ENCODE measurements at places on chromosomes 11 and 22. TPM values are rescaled to one million over a fixed set of nuclear protein-coding genes. Genes with fewer than 3 reads are reported as not detected.

- no peak overlapping the region for H3K27ac ChIP-seq
- H3K27me3 ChIP-seq, result no peaks in the 10 kb centered on the region
- no peaks in the 10 kb centered on the region for H3K36me3 ChIP-seq
- H3K4me1 ChIP-seq, result no peaks in the 10 kb centered on the region
Measured at GRCh38 chr11:106745941-106746340, 272.3 kb downstream of the GUCY1A2 start.

GRCh38 chr22:31133911-31134310 lies 6.4 kb downstream of the PLA2G3 start:
- H3K27ac ChIP-seq, result no peak overlapping the region
- no peaks in the 10 kb centered on the region for H3K4me1 ChIP-seq
- H3K36me3 ChIP-seq, result no peaks in the 10 kb centered on the region
- H3K27me3 ChIP-seq, result peaks cover 3% of the 10 kb centered on the region

The FGF4 gene
- not detected for total RNA-seq

- H3K27ac ChIP-seq, result no peak overlapping the region
- no peak overlapping the region for H3K4me3 ChIP-seq
- no peak for DNase-seq
- H3K4me1 ChIP-seq, result peaks cover 5% of the 10 kb centered on the region
- H3K36me3 ChIP-seq, result no peaks in the 10 kb centered on the region
Measured at GRCh38 chr22:21055880-21056319, 10.2 kb downstream of the LRRC74B start.

The TESMIN gene
- 0.13 TPM for total RNA-seq

The SELENOM gene
- total RNA-seq, result 268 TPM

DNA sequence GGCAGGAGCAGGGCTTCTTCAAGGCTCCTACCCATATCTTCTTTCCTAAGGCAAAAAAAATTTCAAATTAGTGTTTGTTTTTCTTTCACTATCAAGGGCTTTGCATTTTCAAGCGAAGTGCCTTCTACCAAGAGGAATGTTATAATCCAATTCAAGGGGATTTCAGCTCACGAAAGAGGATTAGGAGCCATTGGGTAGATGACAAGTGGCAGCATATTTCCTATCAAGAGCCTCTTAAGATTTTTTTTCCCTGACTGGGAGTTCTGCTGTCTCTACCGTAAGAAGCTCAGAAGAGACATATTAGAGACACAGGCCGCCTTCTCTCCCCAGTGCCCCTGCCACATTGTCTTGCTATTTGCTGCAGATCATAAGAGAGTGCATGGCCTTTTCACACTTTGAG lies 55.9 kb upstream of the BMAL1 start:
- H3K4me3 ChIP-seq, result no peak overlapping the region
- peak overlapping the region; percentile 20 for H3K27ac ChIP-seq
- DNase-seq, result no peak
- peaks cover 29% of the 10 kb centered on the region for H3K4me1 ChIP-seq
- H3K27me3 ChIP-seq, result no peaks in the 10 kb centered on the region

- H3K27ac ChIP-seq, result no peak overlapping the region
- H3K27me3 ChIP-seq, result no peaks in the 10 kb centered on the region
- no peaks in the 10 kb centered on the region for H3K36me3 ChIP-seq
- 0 out of 2 replicates have a peak, but pooled peaks cover 4% of the 10 kb centered on the region for H3K4me1 ChIP-seq
Measured at GRCh38 chr11:10076458-10077141, 217.4 kb downstream of the SBF2 start.

- H3K4me3 ChIP-seq, result no peak overlapping the region
- H3K4me1 ChIP-seq, result peaks cover 16% of the 10 kb centered on the region
- H3K27me3 ChIP-seq, result no peaks in the 10 kb centered on the region
- no peaks in the 10 kb centered on the region for H3K36me3 ChIP-seq
Measured at GRCh38 chr11:19790831-19791552, 78.4 kb downstream of the NAV2 start.

- no peaks in the 10 kb centered on the region for H3K27me3 ChIP-seq
- no peak for DNase-seq
- H3K4me1 ChIP-seq, result no peaks in the 10 kb centered on the region
- peaks cover 9% of the 10 kb centered on the region for H3K36me3 ChIP-seq
- no peak overlapping the region for H3K27ac ChIP-seq
Measured at GRCh38 chr11:33588056-33588455, 112.6 kb downstream of the C11orf91 start.

GRCh38 chr11:122076512-122077120 lies 39.4 kb downstream of the BLID start:
- H3K27me3 ChIP-seq, result no peaks in the 10 kb centered on the region
- H3K36me3 ChIP-seq, result peaks cover 36% of the 10 kb centered on the region
- H3K4me1 ChIP-seq, result peaks cover 60% of the 10 kb centered on the region
- peak overlapping the region; percentile 68 for H3K27ac ChIP-seq
- no peak overlapping the region for H3K4me3 ChIP-seq

The CD3E gene
- not detected for total RNA-seq

- H3K36me3 ChIP-seq, result no peaks in the 10 kb centered on the region
- no peaks in the 10 kb centered on the region for H3K4me1 ChIP-seq
- no peak overlapping the region for H3K4me3 ChIP-seq
- peak; percentile 53 for DNase-seq
- H3K27me3 ChIP-seq, result no peaks in the 10 kb centered on the region
Measured at GRCh38 chr11:6864438-6864837, 1.6 kb downstream of the OR10A2 start.

- no peak overlapping the region for H3K4me3 ChIP-seq
- H3K36me3 ChIP-seq, result no peaks in the 10 kb centered on the region
- no peak overlapping the region for H3K27ac ChIP-seq
- no peaks in the 10 kb centered on the region for H3K4me1 ChIP-seq
Measured at GRCh38 chr22:19610518-19611253, 86.5 kb upstream of the CLDN5 start.

The CD82 gene
- 4.8 TPM for total RNA-seq

DNA sequence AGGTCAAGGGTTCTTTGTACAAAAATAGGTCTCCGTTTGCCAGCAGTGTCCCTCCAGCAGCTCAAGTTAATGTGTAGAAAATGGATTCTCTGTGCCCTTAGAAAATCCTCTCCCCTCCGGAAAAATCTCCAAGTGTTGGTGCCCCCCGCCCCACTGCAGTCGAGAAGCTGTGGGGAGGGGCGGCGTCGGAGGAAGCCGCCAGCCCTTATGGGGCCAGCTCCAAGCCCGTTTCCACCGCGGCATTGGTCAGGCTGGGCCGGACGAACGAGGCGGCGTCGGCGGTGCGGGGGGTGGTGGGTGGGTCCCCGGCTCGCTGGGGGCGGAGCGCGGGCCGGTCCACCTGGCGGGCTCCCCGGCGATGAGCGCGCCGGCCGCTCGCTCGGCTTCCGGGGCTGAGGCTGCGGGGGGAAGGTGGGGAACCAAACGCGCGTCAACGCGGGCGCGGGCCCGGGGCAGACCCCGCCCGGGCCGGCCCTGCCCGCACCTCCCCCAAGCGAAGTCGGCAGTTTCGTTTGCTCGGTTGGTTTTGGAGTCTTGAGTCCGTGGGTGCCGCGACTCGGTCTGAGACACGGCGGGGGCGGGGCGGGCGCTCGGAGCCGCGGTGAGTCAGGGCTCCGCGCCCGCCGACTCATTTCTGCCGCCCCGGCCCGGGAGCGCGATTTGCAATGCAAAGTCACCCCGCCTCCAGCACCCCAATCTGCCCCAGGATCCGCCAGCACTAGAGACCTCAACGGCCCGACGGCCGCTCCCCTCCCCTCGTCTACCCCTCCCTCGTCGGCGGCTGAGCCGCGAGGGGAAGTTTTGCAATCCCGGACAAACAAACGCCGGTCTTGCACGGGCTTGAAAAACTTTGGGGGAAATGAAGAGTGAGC lies 1.4 kb downstream of the ASCL2 start:
- no peaks in the 10 kb centered on the region for H3K4me1 ChIP-seq
- peaks cover 40% of the 10 kb centered on the region for H3K27me3 ChIP-seq
- H3K36me3 ChIP-seq, result no peaks in the 10 kb centered on the region
- no peak overlapping the region for H3K27ac ChIP-seq
- H3K4me3 ChIP-seq, result peak overlapping the region; percentile 46

The SAA1 gene
- not detected for total RNA-seq

DNA sequence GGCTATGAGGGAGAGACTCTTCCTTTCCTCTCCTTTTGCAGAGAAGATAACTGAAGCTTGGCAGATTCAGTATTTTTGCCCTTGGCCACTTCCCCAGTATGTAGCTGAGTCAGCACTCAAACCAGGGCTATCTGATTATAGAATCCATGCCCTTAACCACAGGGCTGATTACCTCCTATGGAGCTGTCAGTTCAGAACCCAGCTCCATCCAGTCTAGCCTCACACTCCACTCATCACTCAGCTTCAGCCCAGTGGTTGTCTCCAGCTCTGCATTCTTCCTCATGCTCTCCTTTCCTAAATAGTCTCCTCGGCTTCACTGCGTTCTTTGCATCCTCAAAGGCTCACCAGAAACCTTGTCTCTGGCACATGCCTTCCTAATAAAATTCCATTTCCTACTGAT lies 151.6 kb upstream of the BLID start:
- no peaks in the 10 kb centered on the region for H3K36me3 ChIP-seq
- H3K27me3 ChIP-seq, result no peaks in the 10 kb centered on the region
- peak overlapping the region; percentile 4 for H3K27ac ChIP-seq
- peak; percentile 87 for DNase-seq
- no peak overlapping the region for H3K4me3 ChIP-seq
- peaks cover 33% of the 10 kb centered on the region for H3K4me1 ChIP-seq

DNA sequence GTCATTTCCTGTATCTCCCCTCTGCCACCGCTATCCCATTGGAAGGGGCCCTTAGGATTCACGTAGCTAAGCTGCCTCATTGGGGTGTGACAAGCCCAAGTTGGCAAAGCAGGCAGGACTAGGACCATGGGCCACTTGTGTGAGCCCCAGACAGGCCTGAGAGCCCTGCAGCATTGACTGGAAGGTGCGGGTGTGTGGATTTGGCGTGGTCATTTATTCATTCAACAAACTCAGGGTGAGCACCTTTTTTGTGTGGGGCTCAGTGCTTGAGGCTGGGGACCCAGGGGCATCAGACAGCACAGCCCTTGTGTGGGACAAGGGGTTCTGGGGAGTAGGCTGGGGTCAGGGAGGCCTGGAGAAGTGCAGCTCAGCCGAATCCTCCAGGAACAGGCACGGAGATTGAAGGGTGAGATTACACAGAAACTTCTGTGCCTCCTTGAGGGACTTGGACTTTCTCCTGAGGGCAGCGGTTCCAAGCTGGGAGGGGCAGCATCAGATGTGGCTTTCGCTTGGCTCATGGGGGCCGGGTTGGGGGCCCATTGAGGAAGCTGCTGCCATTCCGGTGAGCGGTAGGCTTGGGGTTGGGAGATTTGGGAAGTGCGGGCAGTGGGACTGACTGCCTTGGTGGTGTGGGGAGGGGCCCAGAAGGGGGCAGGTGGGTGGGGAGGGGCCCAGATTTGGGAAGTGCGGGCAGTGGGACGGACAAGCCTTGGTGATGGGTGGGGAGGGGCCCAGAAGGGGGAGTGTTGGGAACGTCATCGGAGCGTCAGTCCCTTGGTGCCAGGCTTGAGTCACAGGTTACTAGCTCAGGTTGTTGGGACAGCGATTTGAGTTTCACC lies 11.9 kb downstream of the MGAT3 start:
- no peak overlapping the region for H3K27ac ChIP-seq
- H3K4me3 ChIP-seq, result no peak overlapping the region

The TMA7B gene
- not detected for total RNA-seq

- H3K27me3 ChIP-seq, result no peaks in the 10 kb centered on the region
- H3K27ac ChIP-seq, result peak overlapping the region; percentile 100
Measured at GRCh38 chr11:507727-508515, 879 bp upstream of the RNH1 start.

DNA sequence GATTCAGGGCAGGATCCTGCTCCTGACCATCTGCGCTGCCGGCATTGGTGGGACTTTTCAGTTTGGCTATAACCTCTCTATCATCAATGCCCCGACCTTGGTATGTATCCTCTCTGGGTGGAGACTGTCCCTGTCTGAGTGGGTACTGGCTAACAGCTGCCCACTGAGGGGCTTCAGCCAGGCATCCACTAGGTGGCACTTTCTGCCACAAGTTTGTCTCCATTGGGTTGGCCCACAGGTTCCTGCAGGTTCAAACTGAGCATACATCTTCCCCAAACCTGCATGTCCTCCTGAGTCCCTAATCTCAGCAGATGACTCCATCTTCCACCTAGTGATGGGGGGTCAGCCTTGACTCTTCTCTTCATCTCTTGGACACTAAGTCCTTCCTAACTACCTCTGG lies 4.4 kb downstream of the SLC2A11 start:
- no peaks in the 10 kb centered on the region for H3K27me3 ChIP-seq
- peak; percentile 61 for DNase-seq
- H3K4me3 ChIP-seq, result no peak overlapping the region
- H3K36me3 ChIP-seq, result no peaks in the 10 kb centered on the region
- no peaks in the 10 kb centered on the region for H3K4me1 ChIP-seq

DNA sequence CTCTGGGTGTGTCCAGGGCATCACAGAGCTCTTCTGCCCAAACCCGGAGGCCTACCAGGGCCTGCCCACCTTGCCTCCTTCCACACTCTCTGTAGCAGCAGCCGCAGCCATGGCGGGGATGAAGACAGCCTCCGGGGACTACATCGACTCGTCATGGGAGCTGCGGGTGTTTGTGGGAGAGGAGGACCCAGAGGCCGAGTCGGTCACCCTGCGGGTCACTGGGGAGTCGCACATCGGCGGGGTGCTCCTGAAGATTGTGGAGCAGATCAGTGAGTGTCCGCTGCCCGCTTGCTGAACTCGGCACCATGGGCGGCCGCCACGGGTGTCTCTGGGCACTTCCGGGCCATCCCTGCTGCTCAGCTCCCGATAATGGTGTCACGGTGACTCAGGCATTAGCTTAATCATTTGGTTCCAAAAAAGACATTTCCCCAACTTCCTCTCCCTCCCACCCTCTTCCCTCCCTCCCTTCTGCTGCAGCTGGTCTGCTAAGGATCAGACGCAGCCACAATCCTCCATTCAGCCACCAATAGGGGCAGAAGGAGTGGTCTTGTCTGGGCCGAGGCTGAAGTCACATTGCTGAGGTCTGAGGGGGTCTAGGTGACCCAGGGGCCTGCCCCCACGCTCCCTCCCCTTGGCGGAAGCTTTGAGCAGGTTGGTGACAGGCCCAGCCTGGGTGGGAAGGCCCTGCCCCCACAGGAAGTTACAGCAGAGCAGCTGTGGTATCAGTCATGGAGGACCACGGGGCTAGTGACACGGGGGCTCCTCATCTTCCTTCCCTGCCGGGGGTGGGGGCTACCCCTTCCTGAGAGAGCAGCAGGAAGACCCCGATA lies 950 bp downstream of the FERMT3 start:
- peak overlapping the region; percentile 59 for H3K27ac ChIP-seq
- H3K36me3 ChIP-seq, result no peaks in the 10 kb centered on the region
- H3K27me3 ChIP-seq, result no peaks in the 10 kb centered on the region
- peak overlapping the region; percentile 36 for H3K4me3 ChIP-seq

The P2RY2 gene
- total RNA-seq, result not detected

Data from GM23248 (cell line).